T-helper 17 cell (primary cell): ENCODE measurements at places on chromosomes 12 and 14. TPM values are rescaled to one million over a fixed set of nuclear protein-coding genes. Genes with fewer than 3 reads are reported as not detected.

DNA sequence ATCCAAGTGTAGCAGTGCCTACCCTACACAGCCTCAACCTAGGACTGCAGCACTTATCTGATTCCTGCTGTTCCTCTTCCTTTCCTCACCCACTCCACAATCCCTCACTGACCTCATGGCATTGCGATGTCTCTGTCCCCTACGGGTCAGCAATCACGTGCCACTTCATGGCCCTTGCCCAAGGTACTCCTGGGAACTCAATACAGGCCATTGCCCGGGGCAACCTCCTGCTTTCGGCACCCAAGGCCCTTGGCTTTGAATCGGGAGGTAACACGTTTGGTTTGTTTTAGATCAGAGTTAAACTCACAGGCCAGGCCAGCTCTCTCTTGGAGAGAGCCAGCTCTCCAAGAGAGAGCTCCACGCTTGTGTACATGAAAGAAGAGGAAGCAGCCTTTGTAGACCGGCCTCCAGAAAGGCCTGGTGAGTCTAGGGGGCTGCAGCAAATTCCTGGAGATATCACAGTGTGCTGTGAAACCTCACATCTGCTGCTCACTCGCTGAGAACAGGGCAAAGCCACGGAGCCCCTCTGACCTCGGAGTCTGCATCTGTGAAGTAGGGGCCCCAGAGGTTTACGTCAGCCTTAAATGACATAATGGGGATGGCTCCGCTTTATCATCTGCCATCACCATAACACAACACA is 12.2 kb downstream of the CLMN start:
- no peak for DNase-seq

DNA sequence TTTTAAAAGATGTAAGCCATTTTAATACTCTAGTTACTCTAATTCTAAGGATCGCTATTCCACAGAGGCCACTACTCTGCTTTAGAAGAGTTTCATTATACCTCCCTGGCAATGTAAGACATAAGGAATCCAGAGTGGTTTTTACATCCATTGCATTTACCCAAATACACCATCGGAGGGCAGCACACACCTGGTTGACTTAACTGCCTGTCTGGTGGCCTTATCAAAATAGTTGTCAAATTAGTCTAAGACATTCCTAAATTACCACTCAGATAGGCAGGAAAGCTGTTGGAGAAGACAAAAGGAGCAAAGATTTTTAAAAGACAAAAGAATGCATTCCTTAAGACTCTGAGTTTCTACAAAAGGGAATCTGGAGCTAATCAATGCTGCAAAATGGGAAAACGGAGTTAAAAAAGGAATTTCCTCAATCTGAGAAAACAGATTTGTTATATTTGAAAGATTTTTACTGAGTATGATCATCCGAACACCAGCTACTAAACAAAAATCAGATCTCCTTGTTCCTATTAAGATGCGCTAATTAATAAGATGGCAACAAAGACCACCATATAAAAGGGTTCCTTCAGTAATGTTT is 33.8 kb upstream of the FGD4 start:
- DNase-seq, result no peak

Gene ORMDL2
- total RNA-seq, result 16.3 TPM

DNA sequence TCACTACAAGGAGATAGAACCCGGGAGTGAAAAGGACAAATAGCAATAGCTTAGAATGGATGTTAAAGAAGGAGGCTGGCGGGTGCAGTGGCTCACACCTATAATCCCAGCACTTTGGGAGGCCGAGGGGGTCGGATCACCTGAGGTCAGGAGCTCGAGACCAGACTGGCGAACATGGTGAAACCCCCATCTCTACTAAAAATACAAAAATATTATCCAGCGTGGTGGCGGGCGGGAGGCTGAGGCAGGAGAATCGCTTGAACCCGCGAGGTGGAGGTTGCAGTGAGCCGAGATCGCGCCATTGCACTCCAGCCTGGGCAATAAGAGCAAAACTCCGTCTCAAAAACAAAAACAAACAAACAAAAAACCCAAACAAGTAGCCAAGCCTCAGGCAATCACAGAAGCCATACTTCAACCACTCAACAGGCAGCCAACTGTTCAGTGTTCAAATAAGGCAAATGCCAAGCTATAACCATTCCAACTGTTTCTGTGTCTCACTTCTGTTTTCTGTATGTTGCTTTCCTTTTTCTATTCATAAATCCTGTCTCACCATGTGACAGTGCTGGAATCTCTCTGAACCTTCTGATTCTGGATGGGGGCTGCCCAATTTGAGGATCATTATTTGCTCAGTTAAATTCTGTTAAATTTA is 3.9 kb upstream of the SPTLC2 start:
- DNase-seq, result no peak

Gene DNAJC22
- total RNA-seq, result not detected

DNA sequence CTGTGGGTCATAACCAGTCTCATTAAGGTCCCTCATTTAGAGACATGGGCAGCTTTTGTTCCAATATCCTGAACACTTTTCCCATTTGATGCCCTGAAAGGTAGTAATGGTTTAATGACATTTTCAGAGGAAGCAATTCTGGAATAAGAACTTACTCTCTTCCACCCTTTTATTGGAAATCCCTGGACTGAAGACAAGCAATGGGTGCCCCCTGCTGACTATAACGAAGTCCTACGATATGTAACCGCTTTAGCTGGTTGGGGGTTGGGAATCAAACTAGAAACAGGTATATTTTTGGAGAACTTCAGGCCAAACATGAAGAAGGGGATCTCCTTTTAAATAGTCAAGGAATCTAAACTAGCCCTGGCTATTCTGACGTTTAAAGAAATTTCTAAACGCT is 20.5 kb downstream of the SARNP start:
- DNase-seq, result no peak

DNA sequence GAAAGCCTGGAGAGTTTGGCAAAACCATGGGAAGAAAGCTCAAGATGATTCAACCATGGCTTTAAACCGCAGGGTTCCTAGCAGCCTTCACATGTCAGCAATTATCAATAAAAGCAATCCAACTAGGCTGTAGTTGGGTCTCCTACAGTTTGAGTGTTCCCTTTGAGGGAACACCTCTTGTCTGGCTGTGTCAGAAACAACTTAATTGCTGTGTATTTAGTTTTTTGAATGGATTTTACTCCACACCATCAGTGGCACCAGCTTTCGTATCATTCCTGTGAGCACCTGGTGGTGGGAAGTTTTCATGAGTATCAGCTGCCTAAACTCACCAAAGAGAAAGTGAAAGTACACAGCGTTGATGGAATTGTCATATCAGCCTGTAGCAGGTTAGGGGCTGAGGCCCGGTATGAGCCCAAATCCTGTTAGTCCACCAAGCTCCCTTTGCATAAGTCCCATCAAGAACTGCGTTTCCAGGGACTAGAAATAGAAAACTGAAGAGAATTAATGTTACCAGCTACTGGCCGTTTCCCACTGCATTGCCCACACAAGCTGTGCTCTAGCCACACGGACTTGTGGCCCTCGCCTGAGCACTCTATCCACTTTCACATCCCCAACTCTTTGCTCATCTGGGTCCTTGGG is 10.9 kb upstream of the IL26 start:
- no peak for DNase-seq

- DNase-seq, result no peak
Observed at GRCh38 chr12:31797230-31797872, 68.5 kb upstream of the AMN1 start.

Gene NAV3
- 0.08 TPM for total RNA-seq

GRCh38 chr14:82079553-82079952 is 545.9 kb upstream of the SEL1L start:
- no peak for DNase-seq

GRCh38 chr12:89029961-89030360 is 322.3 kb downstream of the DUSP6 start:
- DNase-seq, result no peak

Gene MYH7
- total RNA-seq, result not detected

Gene JAG2
- total RNA-seq, result 0.55 TPM

- no peak for DNase-seq
Observed at GRCh38 chr12:53128780-53129569, 25.7 kb downstream of the SOAT2 start.

Gene FSCB
- total RNA-seq, result not detected

Gene LRTM2
- total RNA-seq, result not detected

- DNase-seq, result no peak
Observed at GRCh38 chr14:65604936-65605335, 192.4 kb downstream of the FUT8 start.

GRCh38 chr14:69991422-69991821 is 112.2 kb downstream of the SMOC1 start:
- no peak for DNase-seq

- DNase-seq, result no peak
Observed at GRCh38 chr12:106045251-106045674, 93.5 kb downstream of the NUAK1 start.

DNA sequence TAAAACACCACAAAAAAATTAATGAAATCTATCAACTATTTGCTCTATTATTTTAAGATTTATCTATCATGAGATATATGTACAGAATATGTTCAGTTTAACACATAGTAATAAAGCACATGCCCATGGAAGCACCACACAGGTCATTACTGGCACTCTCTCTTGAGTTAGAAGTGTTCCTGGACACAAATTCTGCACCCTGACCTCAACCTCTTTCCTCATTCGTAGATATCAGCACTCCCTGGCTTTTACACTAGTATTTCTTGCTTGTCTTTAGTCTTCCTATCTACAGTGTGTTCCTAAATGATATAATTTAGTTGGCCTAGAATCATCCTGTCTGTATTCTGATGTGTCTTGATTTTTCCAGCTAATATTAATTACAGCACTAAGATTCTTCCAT is 321.0 kb upstream of the SOX5 start:
- no peak for DNase-seq

Gene DBX2
- total RNA-seq, result not detected

- no peak for DNase-seq
Observed at GRCh38 chr14:41925409-41925808, 318.7 kb downstream of the LRFN5 start.

DNA sequence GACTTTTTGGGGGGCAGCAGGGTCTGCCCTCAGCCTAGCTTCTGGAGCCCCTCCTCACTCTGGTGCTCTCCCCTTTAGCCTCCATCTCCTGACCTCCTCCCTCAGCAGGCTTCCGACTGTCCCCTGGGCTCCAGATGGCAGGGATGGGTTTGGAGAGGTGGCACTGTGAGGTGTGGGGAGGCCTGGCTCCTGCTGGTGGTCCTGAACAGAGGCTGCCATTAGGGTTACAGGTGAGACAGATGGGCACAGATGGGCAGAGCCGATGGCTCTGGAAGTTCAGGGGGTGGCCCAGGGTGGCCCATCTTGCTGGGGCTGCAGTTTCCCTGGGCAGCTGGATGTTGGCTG is 68.5 kb upstream of the BEGAIN start:
- no peak for DNase-seq

DNA sequence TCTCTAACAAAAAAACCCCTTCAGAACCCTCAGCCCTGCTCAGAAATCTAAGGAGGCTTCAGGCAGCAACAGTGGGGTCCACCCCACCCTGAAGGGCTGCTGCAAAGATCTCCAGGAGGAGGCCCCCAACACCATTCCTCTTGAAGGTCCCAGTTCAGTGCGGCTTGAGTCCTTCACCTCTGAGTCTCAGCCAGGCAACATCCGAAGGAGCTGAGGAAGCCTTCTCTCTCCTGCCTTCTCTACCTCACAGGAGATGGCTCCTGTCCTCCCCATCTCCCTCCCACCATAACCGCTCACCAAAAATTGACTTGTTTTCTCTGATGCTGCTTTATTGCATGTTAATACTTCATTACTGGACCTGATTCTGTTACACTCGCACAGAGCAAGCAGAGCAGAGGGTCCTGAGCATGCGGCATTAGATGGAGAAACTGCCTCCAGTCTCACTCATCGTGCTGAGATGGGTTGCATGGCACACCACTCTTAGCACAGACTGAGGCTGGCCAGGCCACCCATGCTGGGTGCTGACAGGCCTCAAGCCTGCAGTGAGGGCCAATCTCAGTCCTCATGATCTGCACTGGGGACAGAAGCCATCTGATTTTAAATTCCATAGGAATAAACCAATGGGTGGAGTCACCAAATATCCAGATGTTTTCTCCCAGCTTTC is 224.8 kb downstream of the CACNA1C start:
- DNase-seq, result no peak

DNA sequence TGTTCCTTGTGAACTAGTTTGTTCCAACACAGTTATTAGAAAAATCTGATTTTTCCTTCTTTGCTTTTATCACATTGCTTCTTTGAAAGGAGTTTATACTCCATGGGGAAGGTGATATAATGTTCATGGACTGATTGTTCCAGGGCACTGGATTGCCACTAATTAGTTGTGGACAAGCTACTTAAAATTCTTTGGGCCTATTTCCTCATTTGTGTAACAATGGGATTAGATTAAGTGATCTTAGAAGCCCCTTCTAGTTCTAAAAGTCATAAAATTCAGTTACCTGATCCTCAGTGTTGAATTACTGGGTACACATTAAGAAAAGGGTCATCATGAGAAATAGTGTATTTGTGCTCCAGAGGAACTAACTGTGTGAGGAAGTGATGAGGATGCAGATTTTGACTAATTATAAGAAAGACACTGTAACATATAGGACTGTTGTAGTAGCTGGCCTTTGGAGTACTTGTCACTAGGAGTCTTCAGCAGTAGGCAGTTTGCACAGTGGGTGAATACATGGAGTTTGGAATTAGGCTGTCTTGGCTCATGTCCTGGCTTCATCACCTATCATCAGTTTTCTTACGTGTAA is 82.2 kb downstream of the MIA2 start:
- DNase-seq, result no peak

Gene CMKLR1
- 0.22 TPM for total RNA-seq

Gene CAPZA3
- not detected for total RNA-seq

- DNase-seq, result no peak
Observed at GRCh38 chr12:110084314-110085015, 36.1 kb upstream of the C12orf76 start.

Gene OLR1
- 0.15 TPM for total RNA-seq

GRCh38 chr12:124322271-124322998 is 27.5 kb downstream of the RFLNA start:
- DNase-seq, result no peak

DNA sequence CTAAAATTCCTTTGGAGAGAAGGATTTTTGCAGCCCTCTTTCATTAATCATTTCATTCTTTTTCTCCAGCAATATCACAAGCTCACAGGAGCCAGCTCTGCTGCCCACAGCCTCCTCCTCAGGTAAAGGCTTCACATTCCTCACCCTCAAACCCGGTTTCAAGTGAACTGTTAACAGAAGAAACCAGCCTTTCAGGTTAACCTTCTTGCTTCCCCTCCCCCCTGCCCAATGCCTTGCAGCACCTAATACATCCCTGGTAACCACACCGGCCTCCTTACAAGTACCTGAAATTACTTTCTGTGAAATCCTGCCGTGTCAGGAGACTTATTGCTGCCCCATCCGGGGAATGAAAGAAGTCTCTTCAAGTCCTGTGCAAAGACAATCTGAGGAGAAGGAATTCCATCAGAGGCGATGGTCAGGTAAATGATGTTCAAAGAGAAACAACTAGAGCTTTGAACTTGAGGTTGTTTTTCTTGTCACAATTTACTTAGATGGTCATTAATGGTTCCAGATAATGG is 111.2 kb downstream of the MYRFL start:
- DNase-seq, result no peak

GRCh38 chr14:66601932-66602578 is 94.1 kb downstream of the GPHN start:
- DNase-seq, result no peak

Gene DDX47
- 141 TPM for total RNA-seq
